ENCODE measurements at places on chromosomes 3 and 15. TPM values are rescaled to one million over a fixed set of nuclear protein-coding genes. Genes with fewer than 3 reads are reported as not detected.

The FAM81A gene
- total RNA-seq: 2.3 TPM

The MED12L gene
- total RNA-seq: 1.6 TPM

The EBLN2 gene
- 12.7 TPM for total RNA-seq

DNA sequence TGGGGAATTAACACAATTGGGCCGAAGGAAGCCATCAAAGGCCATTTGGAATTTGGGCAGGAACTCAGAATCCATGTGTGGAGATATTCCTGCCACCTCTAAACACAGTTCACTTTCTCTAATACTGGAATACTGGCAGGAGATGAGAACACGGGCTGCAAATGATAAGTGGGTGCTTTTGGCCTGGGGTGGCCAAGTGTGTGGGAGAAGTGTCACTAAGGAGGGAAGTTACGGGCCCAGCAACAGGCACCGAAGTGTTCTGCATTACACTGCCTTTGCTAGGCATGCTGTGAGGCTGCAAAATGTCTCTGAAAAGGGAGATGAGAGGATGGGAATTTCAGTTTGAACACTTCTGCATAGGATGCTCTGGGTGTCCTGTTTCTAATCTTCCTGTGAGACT, 89.4 kb upstream of the FEZF2 start:
- no peak for DNase-seq

DNA sequence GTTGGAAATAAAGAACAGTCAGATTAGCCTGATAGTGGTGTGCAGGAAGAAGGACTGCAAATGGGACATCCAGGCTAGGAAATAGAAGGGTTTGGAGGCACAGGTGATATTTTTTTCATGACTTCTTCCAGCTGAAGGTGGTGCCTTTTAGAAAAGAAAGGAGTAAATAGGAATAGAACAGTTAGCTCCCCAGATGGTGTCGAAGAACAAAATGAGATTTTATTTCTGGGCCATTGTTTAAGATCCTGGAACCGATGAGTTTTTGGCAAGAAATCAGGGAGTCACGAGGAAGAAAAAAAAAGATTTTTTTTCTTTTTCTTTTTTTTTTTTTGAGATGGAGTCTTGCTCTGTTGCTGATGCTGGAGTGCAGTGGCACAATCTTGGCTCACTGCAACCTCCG, 9.8 kb upstream of the NCK1 start:
- no peak for DNase-seq

DNA sequence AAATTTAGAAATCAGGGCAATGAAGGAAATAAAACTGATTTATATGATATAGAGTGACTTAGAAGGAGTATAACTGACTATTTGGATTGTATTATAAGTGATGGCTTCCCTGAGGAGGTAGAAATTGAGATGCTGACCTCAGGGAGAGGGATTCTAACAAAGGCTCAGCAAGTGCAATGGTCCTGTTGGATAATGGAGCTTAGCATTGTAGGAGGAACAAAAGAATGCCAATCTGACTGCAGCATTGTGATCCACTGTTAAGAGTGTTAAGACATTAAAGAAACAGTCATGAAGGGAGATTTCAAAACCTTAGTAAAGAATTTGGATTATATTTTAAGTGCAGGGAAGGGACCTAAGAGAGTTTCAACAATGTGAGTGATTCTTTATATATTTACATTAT, 158.4 kb upstream of the NAALADL2 start:
- no peak for DNase-seq

DNA sequence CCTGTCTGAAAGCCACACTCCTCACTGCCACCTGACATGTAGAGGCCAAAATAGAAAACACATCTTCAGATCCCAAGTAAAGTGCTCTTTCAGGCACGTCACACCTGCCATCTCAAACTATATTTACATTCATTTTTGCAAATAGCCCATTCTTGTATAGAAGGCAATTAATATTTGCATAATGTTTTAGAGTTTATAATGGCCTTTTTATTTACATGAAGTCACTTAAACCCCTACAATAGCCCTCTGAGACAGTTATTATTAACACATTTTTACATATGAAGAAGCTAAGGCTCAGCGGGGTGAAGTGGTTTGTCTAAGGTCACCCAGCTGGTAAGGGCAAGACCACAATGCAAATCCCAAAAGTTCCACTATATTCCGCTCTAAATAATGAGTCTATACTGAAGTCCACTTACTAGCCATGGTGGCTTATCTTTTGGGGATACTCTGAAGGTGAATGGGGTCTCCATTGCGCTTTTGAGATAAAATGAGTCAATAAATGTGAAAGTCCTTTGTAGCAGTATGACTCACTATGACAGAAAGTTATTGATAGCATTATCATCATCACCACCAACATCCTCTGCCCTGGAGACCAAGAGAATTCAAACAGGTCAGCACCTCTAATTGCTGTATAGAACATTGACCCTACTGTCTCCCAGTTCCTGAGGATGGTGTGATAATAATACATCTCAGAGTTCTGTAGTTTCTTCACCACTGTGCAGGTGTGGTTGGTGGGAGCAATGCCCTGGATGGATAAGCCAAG, 155.9 kb upstream of the BCL6 start:
- no peak for DNase-seq

- no peak for DNase-seq
Measured at GRCh38 chr15:92650966-92651365, 4.6 kb downstream of the FAM174B start.

DNA sequence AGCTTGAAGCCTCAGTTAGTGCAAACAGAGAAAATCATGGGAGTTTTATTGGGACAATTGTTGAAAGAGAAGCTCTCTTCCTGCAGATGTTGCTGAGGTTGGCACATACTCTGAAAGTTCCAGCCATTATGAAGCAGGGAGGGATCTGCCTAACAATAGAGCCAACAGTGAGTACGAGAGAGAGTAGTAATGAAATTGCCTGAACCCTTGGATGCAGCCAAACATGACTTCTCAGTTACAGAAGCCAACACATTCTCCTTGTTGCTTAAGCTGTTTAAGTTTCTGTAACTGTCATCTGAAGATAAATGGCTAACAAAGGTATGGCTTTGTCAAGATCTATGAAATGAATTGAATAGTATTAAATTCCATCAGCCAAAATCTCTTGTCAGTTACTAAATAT, 211.0 kb upstream of the TTC14 start:
- no peak for DNase-seq

GRCh38 chr15:63360170-63360569, 21.5 kb downstream of the CA12 start:
- DNase-seq: no peak

DNA sequence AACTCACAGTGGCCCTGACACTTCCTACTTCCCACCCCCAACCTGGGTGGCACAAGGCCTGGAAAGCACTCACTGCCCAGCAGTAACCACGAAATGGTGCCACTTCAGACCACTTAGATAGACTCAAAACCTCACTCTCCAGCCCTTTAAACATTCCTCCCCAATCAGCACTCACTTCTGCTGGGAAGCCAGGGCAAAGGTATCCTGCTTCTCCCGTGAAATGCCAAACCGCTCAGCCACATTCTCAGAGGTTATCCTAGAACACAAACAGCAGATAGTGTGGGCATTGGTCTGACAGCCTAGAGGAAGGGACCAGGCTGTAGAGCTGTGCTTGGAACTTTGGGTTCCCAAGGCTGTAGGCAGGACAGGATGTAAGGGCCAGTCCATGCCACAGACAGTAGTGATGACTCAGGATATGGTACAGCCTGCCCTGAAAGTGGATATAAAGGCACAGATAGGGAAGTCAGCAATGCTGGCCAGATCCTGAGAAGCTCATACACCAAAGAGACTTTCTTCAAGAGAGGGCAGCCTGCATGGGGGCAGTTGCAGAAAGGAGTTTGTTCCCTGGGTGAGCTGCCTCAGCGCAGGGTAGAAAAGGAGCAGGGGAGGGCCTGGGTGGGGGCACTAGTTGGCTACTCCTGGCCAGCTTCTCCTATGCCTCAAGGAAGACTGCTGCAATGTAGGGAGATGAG, 9.2 kb downstream of the ACAA1 start:
- DNase-seq: peak; percentile 29

DNA sequence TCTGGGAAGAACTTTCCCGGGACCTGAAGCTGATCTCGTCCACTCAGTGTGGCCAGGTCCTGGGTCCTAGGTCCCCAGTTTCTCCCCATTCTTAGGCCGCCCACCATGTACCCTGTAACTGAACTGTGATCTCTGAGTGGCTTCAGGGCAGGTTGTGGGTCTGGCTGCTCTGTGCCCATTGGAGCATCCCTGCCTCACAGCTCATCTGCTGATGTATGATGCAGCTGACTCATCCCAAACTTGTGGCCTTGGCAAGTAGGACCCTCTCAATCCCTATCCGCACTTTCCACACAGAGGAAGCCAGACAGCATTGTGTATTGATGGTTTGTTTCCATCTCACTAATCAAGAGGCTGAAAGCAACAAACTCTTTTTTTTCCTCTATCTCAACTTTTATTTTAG, 69.1 kb upstream of the XCR1 start:
- DNase-seq: no peak

GRCh38 chr3:27565201-27565852, 81.1 kb upstream of the SLC4A7 start:
- no peak for DNase-seq

- no peak for DNase-seq
Measured at GRCh38 chr3:44252332-44252959, 10.8 kb downstream of the TOPAZ1 start.

- DNase-seq: peak; percentile 6
Measured at GRCh38 chr3:5806192-5806591, 618.7 kb downstream of the EDEM1 start.

DNA sequence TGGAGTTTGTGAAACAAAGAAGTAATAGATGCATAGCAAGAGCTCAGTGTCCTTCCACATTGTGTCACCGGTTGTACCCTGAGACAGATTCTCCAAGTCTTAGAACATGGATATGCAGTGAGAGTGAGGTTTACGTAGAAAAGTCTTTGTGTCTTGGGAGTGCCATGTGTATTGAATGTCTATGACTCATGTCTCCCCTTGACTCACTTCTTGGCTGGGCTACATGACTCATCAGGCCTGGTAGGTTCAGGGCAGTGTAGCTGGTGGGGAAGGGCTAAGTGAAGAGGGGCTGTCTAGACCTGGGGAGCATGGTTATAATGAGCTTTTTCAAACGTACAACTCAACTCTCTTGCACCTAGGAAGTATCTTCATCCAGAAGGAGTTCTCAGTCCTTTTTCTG, 167.4 kb downstream of the GAP43 start:
- no peak for DNase-seq

DNA sequence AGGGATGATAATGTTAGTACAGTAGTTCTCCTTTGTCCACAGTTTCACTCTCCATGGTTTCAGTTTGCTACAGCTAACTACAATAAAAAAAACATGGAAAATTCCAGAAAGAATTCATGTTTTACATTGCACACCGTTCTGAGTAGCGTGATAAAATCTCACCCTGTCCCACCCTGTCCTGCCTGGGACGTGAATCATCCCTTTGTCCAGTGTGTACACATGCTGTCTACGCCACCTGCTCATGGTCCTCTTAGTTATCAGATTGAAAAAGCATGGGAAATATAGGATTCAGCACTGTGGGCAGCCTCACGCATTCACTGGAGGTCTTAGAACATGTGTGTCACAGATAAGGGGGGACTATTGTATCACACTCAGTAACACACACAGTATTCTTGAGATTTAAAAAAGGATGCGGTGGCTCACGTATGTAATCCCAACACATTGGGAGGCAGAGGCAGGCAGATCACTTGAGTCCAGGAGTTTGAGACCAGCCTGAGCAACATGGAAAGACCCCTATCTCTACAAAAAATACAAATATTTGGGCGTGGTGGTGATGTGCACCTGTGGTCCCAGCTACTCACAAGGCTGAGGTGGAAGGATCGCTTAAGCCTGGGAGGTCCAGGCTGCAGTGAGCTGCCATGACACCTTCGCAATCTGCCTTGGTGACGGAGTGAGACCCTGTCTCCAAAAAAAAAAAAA, 8.7 kb upstream of the FLNB start:
- DNase-seq: no peak

GRCh38 chr3:104520228-104520655, 846.5 kb upstream of the ALCAM start:
- no peak for DNase-seq

- no peak for DNase-seq
Measured at GRCh38 chr3:151404316-151404715, 19.8 kb upstream of the P2RY12 start.
